ENCODE measurements at places on chromosomes 16 and 17.

- DNase-seq = peak; percentile 56
Measured at GRCh38 chr17:7886227-7887037, 2.2 kb upstream of the CHD3 start.

DNA sequence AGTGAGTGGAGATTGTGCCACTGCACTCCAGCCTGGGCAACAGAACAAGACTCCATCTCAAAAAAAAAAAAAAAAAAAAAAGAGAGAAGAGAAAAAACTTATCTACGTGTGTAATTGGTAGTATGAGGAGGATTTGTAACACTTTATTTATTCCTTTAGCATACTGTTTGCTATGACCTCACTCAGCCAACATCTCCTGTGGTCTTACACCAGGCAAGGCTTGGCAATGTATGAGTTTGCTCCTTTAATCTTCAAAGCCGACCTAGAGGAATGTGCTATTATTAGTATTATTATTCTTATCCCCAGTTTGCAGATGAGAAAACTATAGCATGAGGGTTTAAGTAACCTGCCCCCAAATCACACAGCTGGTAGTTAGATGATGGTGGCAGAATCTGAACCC is 35.8 kb upstream of the HAPSTR1 start:
- DNase-seq = no peak

DNA sequence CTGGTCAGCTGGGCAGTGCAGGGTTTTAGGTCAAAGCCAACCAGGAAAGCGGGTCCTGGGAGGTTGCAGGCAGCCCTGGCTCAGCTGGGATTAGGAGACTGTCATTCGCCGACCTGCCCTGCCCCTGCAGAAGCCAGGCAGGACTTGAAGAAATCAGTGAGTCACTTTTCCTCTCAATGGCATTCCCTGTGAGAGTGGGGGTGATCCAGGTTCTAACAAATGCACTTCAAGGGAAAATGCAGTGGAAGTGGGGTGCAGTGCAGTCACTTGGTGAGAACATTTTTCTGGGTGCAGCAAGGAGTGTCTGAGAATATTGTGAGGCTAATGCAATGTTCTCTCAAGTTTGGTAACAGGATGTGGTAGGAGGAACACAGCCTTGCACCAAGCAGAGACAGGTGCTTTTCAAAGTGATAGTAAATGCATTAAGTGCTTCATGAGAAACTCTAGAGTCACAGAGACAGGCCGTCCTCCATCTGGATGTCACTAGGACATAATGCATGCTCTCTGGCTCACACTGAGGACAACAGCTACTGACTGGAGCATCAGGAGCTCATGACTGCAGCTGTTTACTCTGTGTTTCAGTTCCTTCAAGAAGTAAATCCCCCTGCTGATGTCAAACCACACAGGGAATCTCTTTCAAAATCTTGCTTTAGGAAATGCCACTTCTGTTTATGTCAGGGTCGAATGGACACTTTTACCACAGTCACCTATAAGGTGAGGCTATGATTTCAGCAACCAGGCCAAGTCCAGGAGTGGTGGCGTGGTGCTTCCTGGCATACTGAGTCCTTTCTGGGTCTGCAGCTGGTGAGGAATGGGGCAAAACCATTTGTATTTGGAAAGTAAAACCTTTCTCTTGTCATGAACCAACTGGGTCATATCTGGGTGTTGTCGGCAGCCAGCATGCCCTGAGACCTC is 16.7 kb downstream of the CDK5R1 start:
- DNase-seq = peak; percentile 72

GRCh38 chr16:12429756-12430155 is 373.9 kb downstream of the CPPED1 start:
- no peak for DNase-seq

DNA sequence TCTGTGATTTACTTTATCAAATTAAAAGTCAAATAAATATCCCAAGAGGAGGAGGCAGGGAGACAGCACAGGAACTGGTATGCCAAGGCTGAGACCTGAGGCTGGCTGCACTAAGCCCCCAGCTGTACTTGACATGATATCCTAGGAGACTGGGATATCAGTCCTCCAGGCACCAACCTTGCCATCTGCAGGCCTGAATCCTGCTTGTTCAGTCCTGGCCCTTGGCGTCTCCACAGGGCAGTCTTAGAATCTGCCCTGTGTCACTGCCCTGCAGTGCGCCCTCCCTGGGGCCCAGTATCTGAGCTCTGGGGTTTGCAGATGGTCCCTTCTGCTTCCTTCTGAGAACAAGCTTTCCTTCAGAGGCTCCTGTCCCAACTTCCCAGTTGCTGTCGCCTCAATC is 75.9 kb downstream of the HS3ST3A1 start:
- DNase-seq = no peak

GRCh38 chr17:57970710-57971109 is 15.5 kb upstream of the CUEDC1 start:
- no peak for DNase-seq

GRCh38 chr17:74987909-74988711 is 678 bp downstream of the CDR2L start:
- DNase-seq = no peak

- no peak for DNase-seq
Measured at GRCh38 chr17:66949501-66949900, 15.0 kb upstream of the CACNG4 start.

GRCh38 chr17:50381260-50381815 is 8.3 kb downstream of the EME1 start:
- DNase-seq = no peak

DNA sequence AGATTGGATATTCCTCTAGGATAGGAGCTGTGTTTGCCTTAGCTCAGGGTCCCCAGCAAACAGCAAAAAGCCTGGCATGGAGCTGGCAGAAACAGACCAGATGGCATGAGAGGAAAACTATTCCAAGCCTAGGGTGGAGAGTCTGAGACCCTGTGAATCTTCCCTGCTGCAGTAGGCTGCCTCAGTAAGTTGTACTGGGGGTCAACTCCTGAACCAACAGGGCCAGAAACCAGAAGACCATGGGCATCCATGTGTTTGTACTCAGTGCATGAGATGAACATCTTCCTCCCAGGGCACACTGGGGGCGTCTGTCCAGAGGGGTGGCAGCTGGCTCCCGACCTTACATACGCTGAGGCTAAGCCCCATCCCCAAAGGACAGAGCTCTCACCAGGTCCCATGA is 214.4 kb downstream of the C16orf78 start:
- DNase-seq = no peak

GRCh38 chr16:11708421-11708820 is 34.2 kb downstream of the TXNDC11 start:
- no peak for DNase-seq

DNA sequence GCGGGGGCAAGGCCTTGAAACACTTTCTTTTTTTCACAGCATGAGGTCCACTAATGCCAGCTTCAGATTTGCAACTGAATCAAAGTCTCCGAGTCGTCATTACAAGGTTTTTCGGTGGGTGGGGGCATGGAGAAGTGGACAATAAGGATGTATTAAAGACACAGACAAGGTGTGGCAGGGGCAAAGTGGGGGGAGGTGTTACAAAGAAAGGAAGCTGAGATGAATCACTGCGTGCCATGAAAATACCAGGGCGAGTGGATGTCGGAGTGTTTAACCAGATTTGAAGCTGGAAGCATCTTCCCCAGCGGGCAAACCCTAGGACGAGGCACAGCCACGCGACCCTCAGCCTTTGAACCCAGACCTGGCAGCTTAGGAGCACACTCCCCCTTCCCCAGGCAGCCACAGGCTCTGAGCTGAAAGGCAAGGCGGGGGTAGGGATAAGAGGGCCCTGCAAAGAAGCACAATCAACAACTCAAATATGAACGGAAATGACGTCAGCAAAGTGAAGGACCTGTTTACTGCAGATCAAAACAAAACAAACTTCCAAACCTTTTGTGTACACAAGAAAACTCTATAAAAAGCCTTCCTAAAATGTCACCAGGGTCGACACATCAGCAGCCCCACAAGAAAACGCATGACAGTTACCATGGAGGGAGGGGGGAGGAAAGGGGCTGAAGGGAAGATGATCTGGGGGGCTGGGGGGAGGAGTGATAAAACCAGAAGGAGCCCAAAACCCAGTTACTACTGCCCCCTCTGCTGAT is 5.6 kb upstream of the ZFHX3 start:
- DNase-seq = no peak

- peak; percentile 91 for DNase-seq
Measured at GRCh38 chr16:15961060-15961511, 11.7 kb downstream of the ABCC1 start.

- DNase-seq = no peak
Measured at GRCh38 chr16:6977916-6978315, 354.7 kb upstream of the RBFOX1 start.

DNA sequence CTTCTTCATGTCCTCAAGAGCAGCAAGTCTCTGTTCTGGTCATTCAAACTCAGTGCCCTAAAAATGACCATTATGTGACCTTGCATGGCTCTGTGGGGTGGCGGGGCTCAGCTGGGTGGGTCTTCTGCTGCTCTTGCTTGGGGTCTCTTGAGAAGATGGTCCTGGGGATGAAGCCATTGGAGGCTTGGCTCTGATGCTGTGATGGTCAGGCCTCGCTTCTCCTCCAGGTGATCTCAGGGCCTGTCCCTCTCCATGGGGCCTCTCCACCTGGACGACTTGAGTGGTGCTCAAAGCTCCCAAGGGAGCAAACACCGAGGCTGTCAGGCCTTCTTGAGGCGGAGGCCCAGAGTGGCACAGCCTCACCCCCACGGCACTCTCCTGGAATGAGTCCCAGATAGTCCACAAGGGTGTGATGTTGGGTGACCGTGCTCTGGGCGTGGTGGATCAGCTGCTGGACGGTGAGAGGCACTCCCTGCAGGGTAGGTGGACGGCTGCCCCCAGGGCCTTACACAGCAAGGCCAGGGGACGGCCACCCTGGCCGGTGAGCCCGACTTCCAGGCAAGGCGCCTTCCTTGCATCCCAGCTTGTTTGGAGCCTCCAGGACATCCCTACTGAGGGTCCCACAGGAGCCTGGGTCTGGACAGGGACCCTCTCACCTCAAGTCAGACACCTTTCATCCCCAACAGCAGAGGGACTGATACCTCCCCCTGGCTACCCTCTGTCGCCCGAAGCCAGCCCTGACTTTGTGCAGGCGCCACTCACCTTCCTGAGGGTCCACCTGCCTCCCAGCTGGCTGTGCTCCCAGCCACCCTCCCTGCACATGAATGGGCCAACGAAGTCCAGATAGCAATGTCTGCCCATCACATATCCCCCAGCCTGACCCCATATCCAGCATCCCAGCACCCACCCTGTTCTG is 48.7 kb downstream of the USP22 start:
- DNase-seq = no peak

DNA sequence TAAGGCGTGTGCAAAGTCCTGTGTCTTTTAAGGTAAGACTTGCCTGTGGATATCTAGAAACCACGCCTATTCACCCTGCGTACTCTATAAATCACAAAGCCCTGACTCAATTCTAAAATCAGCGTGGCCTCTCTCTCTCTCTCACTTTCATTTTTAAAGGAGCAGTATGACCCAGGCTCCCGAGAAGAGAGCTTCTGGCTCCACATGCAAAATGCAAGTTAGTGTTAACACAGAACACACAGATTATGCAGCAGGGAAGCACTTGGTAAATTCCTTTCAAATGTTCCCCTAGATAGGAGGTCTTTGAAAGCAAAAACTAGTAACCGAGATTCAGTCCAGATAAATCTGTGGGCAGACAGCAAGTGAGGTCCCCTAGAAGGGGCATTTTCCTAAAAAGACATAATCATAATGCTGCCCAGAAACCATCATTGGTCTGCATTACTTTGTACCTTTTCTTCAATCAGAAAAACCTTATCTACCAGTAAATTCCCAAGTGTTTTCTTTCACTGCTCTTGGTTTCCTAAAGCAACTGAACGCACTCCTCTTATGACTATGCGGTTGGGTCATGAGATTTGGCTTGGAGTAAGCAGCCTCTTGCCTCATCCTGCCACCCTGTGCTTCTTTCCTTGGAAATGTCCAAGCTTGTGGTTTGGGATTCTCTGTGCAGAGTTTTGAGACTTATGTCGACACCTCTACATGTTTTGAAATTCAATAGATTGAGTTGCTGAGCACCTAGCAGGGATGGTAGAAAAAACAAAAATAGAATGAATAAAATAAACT is 31.7 kb upstream of the KCNJ2 start:
- DNase-seq = peak; percentile 3

GRCh38 chr17:14198013-14198412 is 38.6 kb downstream of the CDRT15 start:
- DNase-seq = no peak

DNA sequence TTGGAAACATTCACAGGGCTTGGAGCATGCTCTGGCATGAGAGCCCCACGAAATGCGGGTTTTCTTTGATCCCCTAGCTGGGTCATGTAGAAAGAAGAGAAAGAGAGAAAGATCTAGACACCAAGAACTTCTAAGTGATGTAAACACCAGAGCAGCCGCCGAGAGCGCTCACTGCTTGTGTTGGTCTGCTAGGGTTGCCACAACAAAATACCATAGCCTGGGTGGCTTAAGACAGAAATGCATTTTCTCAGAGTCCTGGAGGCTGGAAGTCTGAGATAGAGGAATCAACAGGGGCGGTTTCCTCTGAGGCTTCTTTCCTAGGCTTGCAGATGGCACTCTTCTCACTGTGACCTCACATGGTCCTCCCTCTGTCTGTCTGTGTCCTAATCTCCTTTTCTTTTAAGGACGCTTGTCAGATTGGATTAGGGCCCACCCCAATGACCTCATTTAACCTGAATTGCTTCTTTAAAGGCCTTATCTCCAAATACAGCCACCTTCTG is 139.5 kb downstream of the CYLD start:
- no peak for DNase-seq

DNA sequence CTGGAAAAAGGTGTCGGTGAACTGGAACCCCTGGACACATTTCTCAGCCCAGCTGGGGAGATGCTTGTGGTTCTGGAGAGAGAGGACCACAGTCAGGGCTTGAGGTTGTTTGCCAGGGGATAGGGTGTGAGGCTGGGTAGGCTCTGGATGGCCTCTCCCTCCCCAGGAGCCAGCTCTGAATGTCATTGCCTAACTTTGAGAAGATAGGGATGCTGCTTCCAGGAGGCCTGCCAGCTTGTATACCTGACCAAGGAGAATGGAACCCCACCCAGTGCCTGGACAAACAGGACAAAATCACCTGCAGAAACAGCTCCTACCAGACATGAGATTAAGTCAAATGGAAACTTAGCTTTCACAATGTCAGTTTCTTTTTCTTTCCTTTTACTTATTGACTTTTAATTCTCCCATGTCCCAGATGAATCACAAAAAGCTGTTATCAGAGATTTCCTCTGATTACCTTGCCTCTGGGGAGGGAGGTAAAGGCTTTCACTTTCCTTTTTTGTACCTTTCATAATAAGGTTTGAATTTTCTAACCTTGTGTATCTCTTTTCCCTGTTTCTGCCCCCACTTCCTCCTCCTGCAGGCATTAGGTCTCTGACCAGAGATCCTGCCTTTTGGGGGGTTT is 29.8 kb upstream of the PLLP start:
- DNase-seq = no peak

DNA sequence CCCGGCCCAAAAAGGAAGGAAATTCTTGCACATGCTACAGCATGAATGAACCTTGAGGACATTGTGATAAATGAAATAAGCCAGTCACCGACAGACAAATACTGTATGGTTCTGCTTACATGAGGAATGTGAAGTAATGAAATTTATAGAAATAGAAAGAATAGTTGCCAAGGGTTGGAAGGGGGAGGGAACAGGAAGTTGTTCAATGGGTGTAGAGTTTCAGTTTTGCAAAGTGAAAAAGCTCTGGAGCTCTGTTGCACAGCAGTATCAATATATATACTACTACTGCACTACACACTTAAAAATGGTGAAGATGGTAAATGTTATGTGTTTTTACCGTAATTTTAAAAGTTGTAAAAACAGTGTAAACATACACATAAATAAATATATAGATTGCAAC is 43.7 kb downstream of the PKD1L3 start:
- no peak for DNase-seq

GRCh38 chr16:11683145-11683544 is 14.9 kb downstream of the SNN start:
- DNase-seq = no peak

All from CD4-positive, alpha-beta T cell treated with Interleukin-2 at 100 ng/mL for 4 hours (primary cell).